ENCODE measurements at places on chromosomes 4 and X. TPM values are rescaled to one million over a fixed set of nuclear protein-coding genes. Genes with fewer than 3 reads are reported as not detected.
A peak's percentile ranks its signal among the peaks of the same experiment; 100 is the strongest.

- DNase-seq = no peak
These were observed 24.3 kb downstream of the SEL1L3 start for GRCh38 chr4:25838526-25838925.

GRCh38 chr4:168541266-168541953, 44.6 kb downstream of the PALLD start:
- no peak for DNase-seq

GRCh38 chr4:113328514-113328913, 279.1 kb downstream of the ANK2 start:
- no peak for DNase-seq

DNA sequence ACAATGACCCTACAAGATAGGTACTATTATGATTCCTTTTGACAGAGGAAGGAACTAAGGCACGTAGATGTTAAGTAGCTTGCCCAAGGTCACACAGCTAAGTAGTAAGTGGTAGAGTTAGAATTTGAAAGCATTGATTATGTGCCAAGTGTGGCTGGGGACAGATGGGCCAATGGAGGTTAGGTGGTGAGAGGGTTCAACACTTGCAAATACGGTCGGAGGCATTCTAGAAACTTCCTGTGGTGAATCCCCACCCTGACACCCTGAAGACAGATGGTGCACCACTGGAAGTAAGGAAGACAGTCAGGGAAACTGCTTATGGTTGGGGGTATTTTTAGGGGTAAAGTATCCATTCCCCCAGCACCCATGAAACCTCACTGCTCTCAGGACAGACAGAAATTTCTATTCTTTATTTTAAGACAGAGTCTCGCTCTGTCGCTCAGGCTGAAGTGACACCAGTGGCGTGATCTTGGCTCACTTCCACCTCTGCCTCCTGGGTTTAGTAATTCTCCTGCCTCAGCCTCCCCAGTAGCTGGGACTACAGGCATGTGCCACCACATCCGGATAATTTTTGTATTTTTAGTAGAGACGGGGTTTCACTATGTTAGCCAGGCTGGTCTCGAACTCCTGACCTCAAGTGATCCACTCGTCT, 142.5 kb downstream of the RASL11B start:
- no peak for DNase-seq

GRCh38 chr4:176065435-176066291, at the start of gene WDR17:
Gene WDR17, plus strand, starts transcription at chr4:176065841. Its CDS starts 45,740 bp downstream, at chr4:176111581.
- peak; percentile 86 for DNase-seq

- DNase-seq = no peak
These were observed 1.2 kb downstream of the GJB1 start for GRCh38 chrX:71224098-71224708.

ASB9 gene
- 7.8 TPM for total RNA-seq

IL3RA gene
- total RNA-seq = 0.97 TPM

SH2D1A gene
- total RNA-seq = not detected

RTL9 gene
- not detected for total RNA-seq

Measured in pancreas (tissue), 10 donors.